ENCODE measurements at places on chromosomes 12 and 14.

- DNase-seq: no peak
These were observed 136.8 kb downstream of the TBX5 start for GRCh38 chr12:114269153-114269552.

- DNase-seq: no peak
These were observed 118.4 kb upstream of the NCOR2 start for GRCh38 chr12:124685689-124686369.

DNA sequence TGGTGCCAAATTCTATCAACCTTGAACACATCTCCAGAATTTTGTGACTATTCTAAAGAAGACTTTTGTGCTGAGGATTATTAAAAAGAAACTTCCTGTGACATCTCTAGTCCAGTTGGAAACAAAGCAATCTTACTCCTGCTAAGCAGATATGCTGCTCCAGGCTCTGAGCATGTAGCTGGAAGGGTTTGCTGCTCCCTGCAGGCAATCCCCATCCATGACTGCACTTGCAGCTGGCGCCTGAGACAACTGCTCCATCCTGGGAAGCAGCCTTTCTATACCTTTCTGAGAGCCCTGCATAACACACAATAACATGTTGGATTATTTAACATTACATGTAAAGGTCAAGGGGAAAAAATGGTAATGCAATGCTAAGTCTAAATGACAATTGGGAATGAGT lies 105.1 kb downstream of the NDUFA12 start:
- DNase-seq: no peak

DNA sequence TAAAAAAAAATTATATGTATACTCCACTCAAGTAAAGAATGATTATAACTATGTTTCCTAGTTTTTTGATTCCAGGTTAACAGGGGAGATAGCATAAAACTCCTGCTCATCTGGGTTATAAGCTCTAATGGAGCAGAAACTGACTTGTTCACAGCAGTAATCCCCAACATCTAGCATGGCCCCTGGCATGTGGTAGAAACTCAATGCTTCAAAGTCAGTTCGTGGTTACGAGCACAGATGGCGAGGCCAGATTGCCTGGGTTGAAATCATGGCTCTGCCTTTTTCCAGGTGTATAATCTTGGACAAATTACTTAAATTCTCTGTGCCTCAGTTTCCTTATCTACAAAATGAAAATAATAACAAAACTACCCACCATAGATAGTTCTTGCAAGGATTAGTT lies 183.8 kb downstream of the TTC7B start:
- no peak for DNase-seq

- DNase-seq: no peak
These were observed 57.6 kb downstream of the BRMS1L start for GRCh38 chr14:35883677-35884293.

- DNase-seq: no peak
These were observed 274.9 kb downstream of the GPHN start for GRCh38 chr14:66782853-66783252.

- DNase-seq: no peak
These were observed 797.4 kb downstream of the C12orf50 start for GRCh38 chr12:87231818-87232217.

DNA sequence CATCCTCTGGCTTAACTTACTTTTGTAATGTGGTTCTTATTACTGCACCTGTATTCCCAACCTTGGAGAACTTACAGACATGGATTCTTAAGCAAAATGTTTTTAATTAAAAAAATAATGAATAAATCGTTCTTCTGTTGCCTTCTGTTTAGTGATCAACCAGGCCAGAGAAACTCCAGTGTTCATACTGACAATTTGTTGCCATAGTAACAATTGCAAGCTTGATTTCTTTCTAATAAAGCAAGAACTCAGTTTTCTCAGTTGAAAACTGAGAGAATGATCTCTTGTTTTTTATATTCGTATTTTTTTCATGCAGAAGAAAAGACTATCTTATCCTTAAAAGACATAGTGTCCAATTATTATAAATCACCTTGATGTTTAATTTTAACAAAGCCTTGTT lies 106.5 kb upstream of the LMNTD1 start:
- DNase-seq: no peak

GRCh38 chr12:3336606-3337311 lies 154.2 kb upstream of the PRMT8 start:
- DNase-seq: no peak

DNA sequence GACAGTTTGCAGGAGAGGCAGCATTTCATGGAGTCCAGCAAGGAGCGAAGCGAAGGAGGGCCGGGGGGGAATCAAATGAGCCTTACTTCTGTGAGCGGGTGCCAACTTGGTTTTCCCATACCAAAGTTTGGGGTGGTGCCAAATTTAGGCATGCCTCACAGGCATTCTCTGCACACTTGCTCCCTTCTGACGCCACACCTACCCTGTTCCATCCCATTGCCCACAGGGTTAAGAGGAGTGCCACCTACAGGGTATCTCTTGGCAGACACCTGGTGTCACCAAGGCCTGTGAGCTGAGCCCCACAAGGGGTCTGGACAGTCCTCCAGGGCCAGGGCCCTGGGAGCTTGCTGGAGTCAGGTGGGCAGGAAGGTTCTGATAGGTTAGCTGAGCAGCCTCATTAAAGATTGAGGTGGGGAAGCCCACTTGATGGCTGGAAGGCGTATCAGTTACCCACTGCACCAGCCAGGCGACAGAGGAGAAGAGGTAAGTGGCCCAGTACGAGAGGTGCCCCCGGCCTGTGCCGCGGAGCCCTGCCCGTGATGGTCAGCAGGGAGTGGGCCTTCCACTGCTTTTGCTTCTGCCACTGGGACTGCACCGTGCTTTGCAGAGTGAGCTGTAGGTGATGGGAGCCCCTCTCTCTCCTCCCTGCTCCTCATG lies 45.2 kb downstream of the DEGS2 start:
- no peak for DNase-seq

GRCh38 chr14:72002731-72003130 lies 70.5 kb downstream of the RGS6 start:
- DNase-seq: no peak

GRCh38 chr12:55736780-55737580 lies 5.9 kb upstream of the GDF11 start:
- peak; percentile 74 for DNase-seq

DNA sequence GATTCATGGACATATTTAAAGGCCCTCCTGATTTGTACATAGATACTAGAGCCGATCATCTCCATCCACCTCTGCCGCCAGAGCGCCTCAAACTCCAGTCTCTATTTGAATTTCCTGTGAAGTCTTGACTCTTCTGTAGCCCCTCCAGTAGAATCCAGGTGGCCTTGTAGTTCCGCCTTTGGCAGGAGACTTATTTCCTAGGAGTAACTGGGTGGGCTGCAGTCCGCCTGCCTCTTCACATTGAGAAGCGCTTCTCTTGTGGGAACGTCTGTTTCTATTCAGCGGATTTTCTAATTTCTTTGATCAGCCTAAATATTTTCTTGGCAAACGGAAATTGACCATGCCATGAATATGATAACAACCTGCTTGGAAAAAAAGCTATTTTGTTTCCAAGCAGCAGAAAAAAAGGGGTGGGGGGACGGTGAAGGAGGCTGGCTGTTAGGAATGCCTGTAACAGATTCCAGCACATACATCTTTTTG lies 9.0 kb upstream of the SIX1 start:
- no peak for DNase-seq

- DNase-seq: no peak
These were observed 175.8 kb upstream of the PLXNC1 start for GRCh38 chr12:93972411-93973208.

GRCh38 chr14:34640826-34641225 lies 10.9 kb upstream of the SNX6 start:
- no peak for DNase-seq

Data from left hindlimb (tissue), 1 donor.